ENCODE measurements at places on chromosomes 4 and X.

GRCh38 chrX:118356154-118356701, 10.3 kb downstream of the WDR44 start:
- DNase-seq: no peak

DNA sequence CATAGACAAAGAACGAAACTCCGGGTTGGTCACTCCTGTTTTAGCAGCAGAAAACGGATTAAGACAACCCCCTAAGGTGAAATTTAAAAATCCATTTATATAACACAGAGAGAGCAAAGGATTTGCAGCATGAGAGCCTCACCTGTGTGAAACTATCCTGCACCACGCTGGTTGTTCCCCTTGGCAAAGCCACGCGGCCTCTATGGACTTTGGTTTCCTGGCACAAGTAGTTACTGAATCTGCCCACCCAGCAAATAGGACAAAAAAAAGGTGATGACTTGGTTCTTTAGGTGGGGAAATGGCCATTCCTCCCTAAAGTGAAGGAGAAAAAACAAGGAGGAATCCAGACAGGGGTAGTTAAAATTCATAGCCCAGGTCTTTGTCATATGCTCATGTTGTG, 133.1 kb downstream of the PLS3 start:
- no peak for DNase-seq

GRCh38 chr4:126038502-126039144, 723.9 kb downstream of the FAT4 start:
- DNase-seq: no peak

- DNase-seq: no peak
Measured at GRCh38 chr4:10619220-10619619, 65.3 kb downstream of the CLNK start.

DNA sequence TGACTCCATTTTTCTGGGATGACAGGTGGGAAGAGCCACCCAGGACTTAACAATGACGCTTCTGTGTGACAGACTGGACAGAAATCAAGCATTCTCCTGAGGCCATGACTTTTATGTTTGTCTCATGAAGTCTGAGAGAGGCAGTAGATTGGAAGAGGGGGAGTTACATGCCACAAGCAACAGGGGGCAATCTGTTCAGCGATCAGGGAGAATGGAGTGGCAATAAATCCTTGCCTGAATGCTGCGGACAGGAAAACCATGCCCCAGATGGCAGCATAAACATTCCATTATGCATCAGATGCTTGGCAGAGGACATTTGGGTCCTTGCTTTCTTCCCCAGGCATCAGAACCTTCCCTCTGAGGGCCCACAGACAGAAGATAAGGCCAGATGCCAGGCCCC, 312.4 kb upstream of the DIPK2B start:
- DNase-seq: no peak

- DNase-seq: no peak
Measured at GRCh38 chr4:110442309-110442708, 33.6 kb upstream of the ENPEP start.

DNA sequence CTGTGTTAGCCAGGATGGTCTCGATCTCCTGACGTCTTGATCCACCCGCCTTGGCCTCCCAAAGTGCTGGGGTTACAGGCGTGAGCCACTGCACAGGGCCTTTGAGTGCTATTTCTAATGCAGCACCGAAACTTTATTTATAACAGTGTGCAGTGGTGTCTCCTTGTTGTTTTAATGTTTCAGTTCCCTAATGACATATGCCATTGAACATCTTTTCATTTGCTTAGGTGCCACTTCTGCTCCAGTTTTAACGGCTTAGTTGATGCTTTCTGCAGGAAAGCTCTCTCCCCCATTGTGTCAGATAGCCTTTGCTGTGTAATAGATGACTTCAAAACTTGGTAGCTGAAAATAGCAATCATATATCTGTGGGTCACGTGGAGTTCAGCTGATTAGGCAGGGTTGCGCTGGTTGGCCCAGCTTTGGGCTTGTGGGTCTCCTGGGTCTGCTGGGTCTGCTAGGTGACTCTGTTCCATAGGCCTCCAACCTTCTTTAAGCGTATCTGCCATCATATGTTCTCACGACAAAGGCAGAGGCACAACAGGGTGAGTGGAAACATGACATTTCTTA, 76.4 kb upstream of the SHISA3 start:
- no peak for DNase-seq

- DNase-seq: no peak
Measured at GRCh38 chr4:38482696-38483095, 181.3 kb upstream of the KLF3 start.

GRCh38 chr4:103947617-103948016, 227.8 kb upstream of the TACR3 start:
- DNase-seq: no peak

DNA sequence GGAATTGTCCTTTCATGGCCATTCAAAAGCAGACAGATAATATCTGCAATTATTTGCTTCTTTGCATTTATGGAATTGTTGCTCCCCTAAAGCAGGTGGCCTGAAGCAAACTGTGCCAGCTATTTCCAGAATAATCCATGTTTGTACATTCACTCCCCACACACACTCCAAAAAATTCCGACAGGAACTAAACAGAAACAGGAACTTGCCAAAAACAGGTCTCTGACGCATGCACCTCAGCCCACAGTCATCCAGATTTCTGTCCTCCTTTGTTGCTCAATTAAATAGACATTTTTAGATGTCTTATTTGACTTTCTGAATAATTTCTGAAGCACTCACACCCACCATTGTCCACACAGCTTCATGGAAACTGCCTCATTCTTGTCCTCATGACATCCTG, 71.5 kb upstream of the EDNRA start:
- DNase-seq: no peak

- no peak for DNase-seq
Measured at GRCh38 chr4:60389633-60390032, 810.5 kb upstream of the ADGRL3 start.

- DNase-seq: no peak
Measured at GRCh38 chr4:121789960-121790829, 10.9 kb upstream of the EXOSC9 start.

DNA sequence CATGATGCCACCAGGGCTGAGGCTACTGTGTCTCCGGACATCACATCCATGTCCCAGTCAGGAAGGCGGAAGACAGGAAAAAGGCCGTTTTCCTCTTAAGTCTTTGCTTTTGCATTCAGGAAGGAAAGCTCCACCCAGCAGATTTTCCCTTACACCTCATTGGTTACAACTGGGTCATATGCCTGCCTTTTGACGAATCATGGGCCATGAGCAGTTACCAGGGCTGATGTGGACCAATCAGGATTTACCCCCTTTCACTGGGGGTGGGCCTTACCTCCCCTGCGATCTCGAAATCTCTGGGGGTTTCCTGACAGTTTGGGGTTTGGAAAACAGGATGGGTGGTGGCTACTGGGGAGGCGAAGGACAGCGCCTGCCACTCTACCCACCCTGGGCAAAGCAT, 52.5 kb upstream of the GRPEL1 start:
- no peak for DNase-seq

GRCh38 chr4:25823632-25824031, 39.2 kb downstream of the SEL1L3 start:
- no peak for DNase-seq

DNA sequence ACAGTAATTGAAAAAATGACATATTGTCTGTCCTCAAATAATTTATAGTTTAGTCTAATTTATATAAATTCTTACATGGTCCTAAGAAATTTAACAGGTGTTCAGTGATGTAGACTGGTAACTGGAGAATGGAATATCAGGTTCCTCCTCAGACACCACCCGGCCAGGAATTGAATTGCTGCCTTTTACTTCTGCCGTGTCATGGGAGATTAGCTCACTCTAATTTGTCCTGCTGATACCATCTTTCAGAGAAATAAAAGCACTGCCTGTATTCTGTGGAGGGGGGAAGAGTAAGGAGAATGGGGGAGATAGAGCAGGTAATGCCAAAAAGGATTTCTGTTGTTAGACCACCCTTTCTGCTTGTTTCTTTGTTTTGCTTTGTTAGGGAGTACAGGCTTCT, 125.2 kb upstream of the KLHL4 start:
- no peak for DNase-seq

- DNase-seq: no peak
Measured at GRCh38 chr4:118177126-118177525, 142.8 kb downstream of the NDST3 start.

DNA sequence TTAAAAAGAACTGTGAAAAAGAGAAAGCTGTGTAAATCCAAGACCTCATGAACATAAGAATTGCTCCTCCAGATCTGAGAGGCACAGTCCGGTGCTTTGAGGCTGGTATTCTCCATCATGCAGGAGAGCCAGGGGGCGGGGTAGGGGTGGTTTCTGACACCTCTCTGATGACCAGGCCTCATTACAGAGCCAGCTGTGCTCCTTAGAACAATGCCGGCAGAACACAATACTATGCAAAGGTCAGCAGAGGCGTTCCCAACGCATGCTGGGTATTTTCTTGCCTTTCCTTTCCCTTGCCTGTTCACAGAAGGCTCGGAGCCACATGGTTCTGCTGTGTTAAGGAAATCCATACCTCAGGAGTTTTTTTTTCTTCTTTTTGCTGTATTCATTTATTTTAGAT, 91.2 kb upstream of the SOD3 start:
- no peak for DNase-seq

GRCh38 chr4:82525307-82525911, 36.4 kb downstream of the TMEM150C start:
- no peak for DNase-seq

DNA sequence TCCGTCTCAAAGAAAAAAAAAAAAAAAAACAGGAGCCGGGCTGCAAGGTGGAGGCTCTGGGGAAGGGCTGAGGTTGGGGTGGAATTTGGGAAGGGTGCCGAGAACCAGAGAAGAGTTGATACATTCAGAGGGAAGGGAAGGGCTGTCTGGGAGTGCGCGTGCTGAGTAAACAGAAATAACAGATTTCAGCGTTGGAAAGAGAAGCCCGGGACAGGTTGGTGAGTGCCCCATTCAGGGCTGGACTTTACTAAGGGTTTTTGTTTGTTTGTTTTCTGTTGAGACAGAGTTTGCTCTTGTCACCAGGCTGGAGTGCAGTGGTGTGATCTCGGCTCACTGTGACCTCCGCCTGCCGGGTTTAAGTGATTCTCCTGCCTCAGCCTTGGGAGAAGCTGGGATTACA, 1.7 kb upstream of the IL3RA start:
- no peak for DNase-seq

DNA sequence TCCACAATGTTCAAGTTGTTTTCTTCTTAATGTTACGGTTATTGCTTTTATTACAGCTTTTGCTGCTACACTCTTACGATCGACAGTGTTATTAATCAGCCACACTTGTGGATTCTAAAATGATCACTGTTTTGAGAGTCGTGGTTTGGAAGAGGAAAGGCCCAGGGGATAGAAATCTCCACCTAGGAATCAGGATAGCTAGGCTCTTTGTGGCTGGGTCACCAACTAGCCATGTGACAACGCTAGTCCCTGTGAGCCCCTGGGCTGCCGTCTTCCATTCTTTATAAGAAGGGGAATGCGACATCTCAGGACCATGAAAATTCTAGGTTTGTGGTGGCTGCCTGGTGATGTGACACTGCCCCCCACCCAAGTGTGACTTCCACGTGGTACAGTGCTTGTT, 380 bp downstream of the SLC34A2 start:
- DNase-seq: no peak

- no peak for DNase-seq
Measured at GRCh38 chrX:77937291-77937690, 26.8 kb downstream of the ATP7A start.

DNA sequence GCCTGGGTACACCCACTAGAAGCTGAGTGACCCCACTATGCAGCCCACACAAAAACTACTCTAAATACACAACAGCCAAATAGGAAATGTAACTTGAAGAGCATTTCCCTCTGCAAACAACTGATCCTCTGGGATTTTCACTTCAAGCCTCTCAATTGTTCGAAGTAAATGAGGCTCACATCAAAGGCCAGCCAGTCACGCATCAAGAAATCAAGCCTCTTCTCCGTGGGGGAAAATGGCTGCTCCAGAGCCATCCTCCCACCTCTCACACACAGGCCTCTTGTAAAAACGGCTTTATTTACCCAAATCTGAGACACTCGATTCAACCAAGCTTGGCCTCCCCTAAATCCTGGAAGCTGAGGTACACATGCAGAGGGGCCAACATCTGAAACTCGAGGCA, 14.3 kb downstream of the PCDH19 start:
- no peak for DNase-seq

GRCh38 chr4:183260491-183261151, 59.5 kb downstream of the CLDN22 start:
- no peak for DNase-seq

DNA sequence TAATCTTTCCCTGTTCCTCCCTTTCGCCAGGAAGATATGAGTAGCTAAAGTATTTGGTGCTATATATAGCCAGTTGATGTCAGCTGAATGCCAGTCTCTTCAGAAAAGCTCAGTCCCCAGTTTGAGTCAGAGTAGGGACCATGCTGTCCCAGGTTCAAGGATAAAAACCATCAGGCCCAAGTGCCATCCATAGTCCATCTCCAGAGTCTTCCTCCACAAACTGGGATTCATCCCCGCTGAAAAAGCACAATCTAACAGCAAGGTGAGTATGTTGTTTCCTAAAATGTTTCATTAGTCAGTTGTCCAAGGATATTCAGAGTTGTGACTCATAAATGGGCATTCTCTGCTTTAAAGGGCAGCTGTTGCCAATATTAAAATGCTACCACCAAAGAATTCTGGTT, at the start of gene MYOZ2:
Gene MYOZ2, plus strand, starts transcription at position 112 of the 401 bp plus-strand sequence. CDS start 694 bp downstream, outside the sequence.
- DNase-seq: no peak

GRCh38 chr4:118727360-118727759, 42.2 kb downstream of the METTL14 start:
- DNase-seq: no peak

DNA sequence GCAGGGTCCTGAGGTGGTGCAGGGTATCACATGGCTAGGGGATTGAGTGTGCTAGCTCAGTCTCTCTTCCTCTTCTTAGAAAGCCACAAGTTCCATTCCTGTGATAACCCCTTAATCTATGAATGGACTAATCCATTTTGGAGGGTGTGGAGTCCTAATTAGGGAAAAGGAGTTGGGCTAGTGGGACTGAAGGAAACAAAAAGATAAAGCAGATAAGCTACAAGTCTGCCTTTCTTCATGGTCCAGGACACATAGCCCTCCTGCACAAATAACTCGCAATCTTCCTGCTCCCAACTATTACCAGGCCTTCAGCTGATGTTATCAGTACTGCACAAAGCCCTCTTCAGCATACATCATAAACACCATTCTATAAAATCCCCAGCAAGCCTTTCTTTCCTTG, 44.2 kb downstream of the ZNF81 start:
- no peak for DNase-seq

Measured in nucleus accumbens (tissue), 56 donors.